Adrenal gland (tissue), 19 donors: ENCODE measurements at places on chromosomes 16 and 17. TPM values are rescaled to one million over a fixed set of nuclear protein-coding genes. Genes with fewer than 3 reads are reported as not detected.

RCVRN gene
- not detected for total RNA-seq

CACNG1 gene
- total RNA-seq: 0.28 TPM

CBX2 gene
- 0.84 TPM for total RNA-seq

FBXW10B gene
- total RNA-seq: 2.5 TPM

NOB1 gene
- total RNA-seq: 57.1 TPM

LLGL2 gene
- total RNA-seq: 40.5 TPM

DNA sequence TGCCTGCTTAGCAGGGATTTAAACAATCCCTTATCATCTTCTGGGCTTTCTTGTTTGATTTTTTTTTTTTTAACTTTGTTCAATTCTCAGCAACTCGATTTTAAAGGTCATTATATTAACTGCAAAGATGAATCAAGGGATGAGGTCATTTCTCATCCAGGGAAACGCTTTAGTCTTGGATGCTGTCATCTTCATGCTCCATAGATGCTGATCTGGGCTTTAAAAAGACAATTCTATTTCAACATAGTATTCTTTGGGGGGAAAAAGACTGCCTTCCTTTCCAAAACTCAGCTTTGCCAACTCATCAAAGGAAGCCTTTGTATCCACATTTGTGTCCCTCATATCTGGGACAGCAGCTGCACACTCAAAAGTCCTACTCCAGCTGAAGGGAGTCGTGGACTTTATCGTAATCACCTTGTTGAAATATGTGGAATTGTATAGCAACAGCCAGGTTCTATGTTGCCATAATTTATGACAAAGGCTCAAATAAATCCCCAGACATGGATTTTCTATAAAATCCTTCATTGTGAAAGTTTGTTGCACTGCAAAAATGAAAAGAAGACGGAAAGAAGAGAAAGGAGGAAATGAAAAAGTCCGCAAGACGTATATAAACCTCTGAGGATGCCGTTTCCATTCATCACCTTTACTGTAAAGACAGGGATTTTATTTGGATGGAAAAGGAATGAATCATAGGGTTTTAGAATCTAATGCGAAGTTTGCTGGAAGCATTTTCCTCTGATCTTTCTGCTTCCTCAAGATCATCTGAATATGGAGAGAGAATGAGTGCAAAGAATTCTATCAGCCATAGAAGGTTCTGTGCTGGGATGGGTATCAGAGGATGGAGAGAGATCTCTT is 48.6 kb upstream of the XYLT1 start:
- H3K4me3 ChIP-seq: no peak overlapping the region
- H3K27me3 ChIP-seq: peaks cover 4% of the 10 kb centered on the region
- H3K27ac ChIP-seq: no peak overlapping the region
- H3K36me3 ChIP-seq: no peaks in the 10 kb centered on the region
- DNase-seq: no peak
